ENCODE measurements at places on chromosomes 3 and 15. TPM values are rescaled to one million over a fixed set of nuclear protein-coding genes. Genes with fewer than 3 reads are reported as not detected.

OR5H14 gene
- not detected for total RNA-seq

- DNase-seq = no peak
Observed at GRCh38 chr15:86483936-86484335, 404.3 kb downstream of the AGBL1 start.

PARP9 gene
- total RNA-seq = 1.8 TPM

GRCh38 chr15:77163781-77164384 is 93.0 kb upstream of the TSPAN3 start:
- no peak for DNase-seq

GRCh38 chr3:193814166-193814892 is 221.3 kb downstream of the OPA1 start:
- DNase-seq = no peak

GRCh38 chr3:127788451-127788909 is 33.8 kb downstream of the MGLL start:
- no peak for DNase-seq

SLC22A13 gene
- 0.42 TPM for total RNA-seq

CEP152 gene
- 13.0 TPM for total RNA-seq

DNA sequence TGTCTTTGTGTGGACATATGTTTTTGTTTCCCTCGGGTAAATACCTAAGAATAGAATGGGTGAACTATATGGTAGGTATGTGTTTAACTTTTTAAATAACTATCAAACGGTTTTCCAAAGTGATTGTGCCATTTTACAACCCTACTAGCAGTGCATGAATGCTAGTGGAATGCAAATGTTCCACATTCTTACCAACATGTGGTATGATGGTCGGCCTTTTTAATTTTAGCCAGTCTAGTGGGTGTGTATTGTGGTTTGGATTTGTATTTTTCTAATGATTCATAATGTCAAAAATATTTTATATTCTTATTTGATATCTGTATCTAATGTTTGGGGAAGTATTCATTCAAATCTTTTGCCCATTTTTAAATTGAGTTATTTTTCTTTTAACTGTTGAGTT is 68.2 kb upstream of the SMAD3 start:
- DNase-seq = no peak

GRCh38 chr15:45544266-45545023 is 21.9 kb upstream of the SLC30A4 start:
- DNase-seq = no peak

- no peak for DNase-seq
Observed at GRCh38 chr15:56244811-56245576, 1.3 kb upstream of the RFX7 start.

GRCh38 chr3:98584547-98584946 is 8.9 kb downstream of the CPOX start:
- no peak for DNase-seq

- DNase-seq = no peak
Observed at GRCh38 chr3:192637803-192638202, 89.5 kb downstream of the FGF12 start.

- DNase-seq = no peak
Observed at GRCh38 chr3:157639756-157640426, 136.7 kb upstream of the VEPH1 start.

DNA sequence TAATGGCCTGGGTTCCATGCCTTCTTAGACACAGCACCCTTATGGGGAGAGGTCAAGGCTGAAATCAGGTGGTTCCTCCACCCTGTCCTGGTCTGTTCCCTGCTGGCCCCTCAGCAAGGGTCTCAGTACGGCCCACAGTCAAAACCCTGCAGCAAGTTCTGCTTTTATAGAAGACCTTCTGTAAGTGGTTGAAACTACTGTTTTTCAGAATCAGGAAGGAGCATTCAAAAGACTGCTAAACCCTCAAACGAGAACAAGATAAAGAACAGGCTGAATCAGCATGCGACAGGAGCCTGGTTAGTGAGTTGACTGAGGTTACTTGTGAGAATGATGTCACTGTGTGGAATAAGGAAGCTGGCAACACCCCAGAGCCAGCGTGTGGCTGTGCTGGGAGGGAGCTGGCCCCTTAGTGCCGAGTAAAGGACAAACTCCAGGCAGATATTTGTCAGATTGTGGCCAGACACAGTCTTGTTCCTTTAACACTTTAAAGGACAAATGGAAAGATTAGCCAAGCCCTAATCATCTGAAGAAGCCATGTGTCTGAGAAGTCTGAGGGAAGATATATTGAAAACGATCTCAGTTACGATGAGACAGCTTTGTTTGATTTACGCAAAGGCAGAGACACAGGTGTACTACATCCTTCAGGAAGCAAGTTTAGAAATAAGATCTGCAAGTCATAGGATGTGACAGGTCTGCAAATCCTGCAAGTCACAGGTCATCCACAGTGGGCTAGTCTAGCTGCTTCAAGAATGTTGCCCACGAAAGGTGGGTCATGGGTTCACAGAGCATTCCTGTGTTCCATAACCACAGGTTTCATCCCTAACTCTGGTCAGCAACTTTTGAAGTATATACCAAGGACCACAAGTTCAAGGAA is 54.0 kb downstream of the B3GNT5 start:
- no peak for DNase-seq

GRCh38 chr3:142027300-142027699 is 122.0 kb downstream of the TFDP2 start:
- no peak for DNase-seq

ITIH4 gene
- 6.2 TPM for total RNA-seq

DNA sequence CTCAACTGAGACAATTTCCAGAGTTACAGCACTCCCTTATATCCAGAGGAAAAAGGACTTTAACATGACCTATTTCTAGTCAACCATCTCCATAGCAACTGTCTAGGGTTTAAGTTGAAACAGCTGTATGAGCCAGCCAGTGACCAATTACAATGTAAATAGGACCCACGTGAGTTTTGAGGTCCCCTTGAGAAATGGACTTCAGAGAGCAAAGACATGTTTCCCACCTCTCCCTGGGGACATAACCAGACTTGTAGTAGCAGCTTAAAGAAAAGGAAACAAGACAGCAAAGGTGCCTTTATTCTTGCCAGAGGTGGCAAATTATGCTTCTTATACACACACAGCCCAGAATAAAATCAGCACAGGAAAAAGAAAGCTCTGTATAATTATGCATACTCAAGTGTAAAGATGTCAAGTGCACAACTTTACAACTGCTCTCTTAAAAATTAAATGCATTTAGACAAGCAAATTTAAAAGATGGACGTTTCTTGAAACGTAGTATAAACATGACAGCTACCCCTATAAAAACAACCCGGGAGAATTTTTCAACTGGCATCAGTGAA is 40.2 kb downstream of the SUMF1 start:
- no peak for DNase-seq

DNA sequence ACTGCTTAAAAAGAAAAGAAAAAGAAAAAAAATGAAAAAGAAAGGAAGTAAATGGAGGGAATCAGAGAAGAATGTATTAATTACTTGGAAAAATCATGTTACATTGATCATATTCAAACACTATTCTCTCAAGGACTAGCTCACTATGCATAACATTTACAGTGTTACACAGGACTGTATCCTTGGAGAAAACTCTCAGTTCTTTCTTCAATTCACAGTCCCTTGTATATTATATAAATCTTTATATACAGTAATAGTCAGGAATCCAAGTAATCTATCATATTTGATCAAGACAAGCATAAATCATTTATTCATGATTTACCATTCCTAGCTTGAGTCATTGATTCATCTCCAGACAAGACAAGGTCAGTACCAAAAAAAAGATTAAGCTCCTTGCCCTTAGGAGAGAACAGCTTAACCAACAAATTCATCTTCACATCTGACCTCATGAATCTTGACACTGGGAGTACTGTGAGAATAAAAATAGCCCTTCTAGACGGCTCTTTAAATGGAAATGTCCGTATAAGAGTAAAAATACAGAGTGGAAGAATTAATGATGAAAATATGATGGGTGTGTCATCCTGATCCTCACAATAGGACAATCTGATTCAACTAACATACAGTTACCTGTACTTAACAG is 980.4 kb downstream of the NAALADL2 start:
- DNase-seq = no peak

DNA sequence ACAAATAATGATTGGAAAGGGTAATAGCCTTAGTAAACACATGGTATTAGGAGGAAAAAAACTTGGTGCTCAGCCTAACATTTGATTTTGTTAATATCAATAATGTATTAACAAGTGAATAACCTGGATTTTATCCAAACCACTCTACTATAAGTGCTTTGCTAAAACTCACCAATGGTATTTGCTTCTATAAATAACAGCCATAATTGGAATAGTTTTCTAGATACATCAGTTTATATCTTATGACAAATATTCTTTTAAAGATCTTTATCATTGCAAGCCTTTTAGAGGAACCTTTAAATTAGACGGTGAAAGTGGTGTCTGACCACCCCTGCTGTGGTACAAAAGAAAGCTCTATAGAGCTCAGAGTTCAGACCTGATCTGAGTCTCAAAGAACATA is 123.9 kb downstream of the SHOX2 start:
- DNase-seq = no peak

SPINK8 gene
- not detected for total RNA-seq

DNA sequence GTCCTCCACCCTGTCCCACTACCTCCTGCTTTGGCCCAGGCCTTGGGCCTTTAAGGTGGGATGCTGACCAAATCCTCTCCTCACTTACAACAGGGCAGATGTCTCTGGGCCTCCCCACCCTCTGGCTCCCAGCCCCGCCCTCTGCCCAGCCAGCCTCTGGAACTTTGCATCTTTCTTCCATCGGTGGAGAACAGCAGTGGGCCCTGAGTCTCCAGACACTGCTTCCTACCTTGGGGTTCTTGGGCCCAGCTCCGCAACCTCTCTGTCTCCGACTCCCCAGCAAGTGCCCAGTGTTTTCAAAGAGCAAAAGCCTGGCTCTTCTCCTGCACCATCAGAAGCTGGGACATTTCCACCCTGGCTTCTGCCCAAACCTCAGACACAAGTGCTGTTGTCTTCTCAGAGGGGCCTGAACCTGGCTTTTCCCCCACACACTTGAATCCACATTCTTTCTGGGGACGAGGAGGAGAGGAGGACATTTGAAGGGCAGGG is 33.1 kb downstream of the MRAS start:
- DNase-seq = no peak

- DNase-seq = no peak
Observed at GRCh38 chr3:161567577-161568361, 71.2 kb downstream of the OTOL1 start.

CCR9 gene
- not detected for total RNA-seq

- no peak for DNase-seq
Observed at GRCh38 chr15:73176598-73176997, 124.3 kb downstream of the NEO1 start.

- DNase-seq = peak; percentile 90
Observed at GRCh38 chr15:32641517-32642059, at the start of gene SCG5. Gene SCG5, plus strand, starts transcription at chr15:32641710. Its CDS starts 1,883 bp downstream, at chr15:32643593.

- no peak for DNase-seq
Observed at GRCh38 chr3:164459521-164460151, 618.7 kb downstream of the SI start.

ACOX2 gene
- total RNA-seq = 1.1 TPM

RBM6 gene
- total RNA-seq = 115 TPM

ATP2B2 gene
- total RNA-seq = 0.62 TPM

DNA sequence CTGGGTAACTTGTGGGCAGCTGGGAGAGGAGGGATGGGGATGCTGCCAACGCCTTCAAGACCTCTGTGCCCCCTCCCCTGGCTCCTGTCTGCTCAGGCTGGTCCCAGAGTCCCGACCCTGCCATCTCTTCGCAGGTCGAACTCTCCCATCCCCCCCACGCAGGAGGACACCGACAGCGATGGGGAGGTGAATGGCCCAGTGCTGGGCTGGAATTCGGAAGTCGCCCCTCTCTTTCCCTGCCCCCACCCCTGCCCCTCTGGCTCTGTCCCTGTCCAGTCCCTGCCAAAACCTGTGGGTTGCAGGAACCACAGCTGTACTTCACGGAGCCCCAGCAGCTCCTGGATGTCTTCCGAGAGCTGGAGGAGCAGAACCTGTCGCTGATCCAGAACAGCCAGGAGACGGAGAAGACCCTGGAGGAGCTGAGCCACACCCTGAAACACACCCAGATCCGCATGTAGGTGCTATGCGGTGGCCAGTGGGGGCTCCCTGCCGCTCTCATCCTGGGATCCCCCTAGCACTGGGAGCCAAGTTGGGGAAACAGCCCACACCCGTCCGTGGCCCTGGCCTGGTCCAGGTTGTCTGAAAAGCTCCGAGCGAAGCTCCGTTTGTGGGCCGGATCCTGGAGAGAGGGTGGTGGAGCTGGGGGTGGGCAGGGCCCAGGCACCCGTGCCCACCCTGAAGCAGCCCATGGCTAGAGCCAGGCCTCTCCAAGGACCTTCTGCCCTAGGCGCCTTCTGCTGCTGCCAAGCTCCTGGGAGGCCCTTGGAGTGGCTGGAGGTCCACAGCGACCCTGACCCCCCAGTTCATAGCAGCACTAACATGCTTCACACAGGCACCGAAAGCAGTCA is 28.7 kb downstream of the CFAP100 start:
- no peak for DNase-seq

GOLGA6L26 gene
- not detected for total RNA-seq

GRCh38 chr15:82110144-82110543 is 64.3 kb upstream of the MEX3B start:
- DNase-seq = no peak

KLHL25 gene
- 15.0 TPM for total RNA-seq

Measured in WTC11 (cell line).